ENCODE measurements at places on chromosomes 3 and 15. TPM values are rescaled to one million over a fixed set of nuclear protein-coding genes. Genes with fewer than 3 reads are reported as not detected.

DNA sequence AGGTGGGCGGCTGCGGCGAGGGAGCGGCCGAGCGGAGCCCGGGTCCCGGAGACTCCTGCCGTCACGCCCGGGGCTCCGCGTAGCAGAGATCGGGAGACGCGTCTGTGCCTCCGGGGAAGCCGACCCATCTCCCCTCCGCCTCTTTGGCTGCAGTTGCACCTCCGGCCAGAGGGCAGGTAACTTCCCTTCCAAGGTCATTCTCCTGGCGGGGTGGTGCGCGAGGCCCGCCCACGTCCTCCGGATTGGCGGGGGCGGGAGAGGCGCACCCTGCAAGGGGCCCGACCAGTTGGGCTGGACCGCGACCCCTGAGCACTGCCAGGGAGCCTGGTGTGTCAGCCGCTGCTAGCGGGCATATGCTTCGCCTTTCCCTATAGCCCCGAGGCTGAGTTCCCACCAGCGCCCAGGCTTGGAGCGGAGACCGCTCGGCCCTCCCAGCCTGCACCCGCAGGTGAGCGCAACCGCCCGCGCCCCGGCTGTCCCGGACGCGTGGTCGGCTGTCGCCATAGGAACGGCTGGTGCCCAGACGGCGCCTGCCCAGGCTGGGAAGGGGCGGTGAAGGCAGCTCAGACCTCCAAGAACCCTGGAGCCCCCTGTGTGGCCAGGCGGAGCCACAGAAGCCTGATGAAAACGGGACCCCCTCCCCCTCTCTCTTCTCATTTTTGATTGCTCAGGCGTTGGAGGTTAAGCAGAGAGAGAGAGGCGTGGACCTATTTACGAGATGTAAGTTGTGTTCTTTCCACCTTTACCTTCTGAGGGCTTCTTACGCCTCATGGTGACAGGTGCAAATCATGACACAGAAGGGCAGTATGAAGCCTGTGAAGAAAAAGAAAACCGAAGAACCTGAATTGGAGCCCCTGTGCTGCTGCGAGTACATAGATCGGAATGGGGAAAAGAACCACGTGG is 453 bp downstream of the ZDHHC23 start:
- no peak for DNase-seq

DNA sequence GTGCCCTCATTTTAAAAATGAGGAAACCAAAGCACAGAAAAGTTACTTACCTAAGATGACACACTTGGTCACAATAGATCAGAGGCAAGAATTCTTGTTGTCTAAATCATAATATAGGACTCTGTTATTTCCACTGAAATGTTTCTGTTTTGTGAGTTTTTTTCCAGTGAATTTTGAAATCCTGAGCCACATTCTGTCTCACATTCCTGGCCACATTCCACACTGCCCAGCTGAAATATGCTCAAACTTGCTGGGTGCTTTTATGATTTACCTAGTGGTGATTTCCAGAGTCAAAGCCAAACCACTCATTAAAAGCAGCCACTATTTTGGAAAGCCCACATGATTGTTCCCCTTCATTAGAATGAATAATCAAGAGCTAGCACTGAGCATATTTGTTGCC is 82.3 kb upstream of the NPHP3 start:
- DNase-seq: no peak

DNA sequence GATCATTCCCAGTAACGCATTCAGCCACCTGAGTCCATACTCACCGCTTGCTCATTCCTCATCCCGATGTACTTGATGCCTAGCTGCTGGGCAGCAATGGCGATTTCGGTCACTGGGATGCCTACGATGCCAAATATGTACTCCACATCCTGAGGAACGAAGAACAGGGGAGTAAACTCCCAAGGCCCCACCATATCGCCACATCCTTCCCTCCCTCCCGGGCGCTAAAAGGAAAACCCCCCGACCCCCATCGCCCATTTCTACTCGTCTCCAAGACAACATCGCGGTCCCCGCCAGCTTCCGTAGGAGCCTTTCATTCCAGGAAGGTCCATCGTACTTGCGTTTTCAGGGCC is 347 bp downstream of the HACL1 start:
- no peak for DNase-seq

DNA sequence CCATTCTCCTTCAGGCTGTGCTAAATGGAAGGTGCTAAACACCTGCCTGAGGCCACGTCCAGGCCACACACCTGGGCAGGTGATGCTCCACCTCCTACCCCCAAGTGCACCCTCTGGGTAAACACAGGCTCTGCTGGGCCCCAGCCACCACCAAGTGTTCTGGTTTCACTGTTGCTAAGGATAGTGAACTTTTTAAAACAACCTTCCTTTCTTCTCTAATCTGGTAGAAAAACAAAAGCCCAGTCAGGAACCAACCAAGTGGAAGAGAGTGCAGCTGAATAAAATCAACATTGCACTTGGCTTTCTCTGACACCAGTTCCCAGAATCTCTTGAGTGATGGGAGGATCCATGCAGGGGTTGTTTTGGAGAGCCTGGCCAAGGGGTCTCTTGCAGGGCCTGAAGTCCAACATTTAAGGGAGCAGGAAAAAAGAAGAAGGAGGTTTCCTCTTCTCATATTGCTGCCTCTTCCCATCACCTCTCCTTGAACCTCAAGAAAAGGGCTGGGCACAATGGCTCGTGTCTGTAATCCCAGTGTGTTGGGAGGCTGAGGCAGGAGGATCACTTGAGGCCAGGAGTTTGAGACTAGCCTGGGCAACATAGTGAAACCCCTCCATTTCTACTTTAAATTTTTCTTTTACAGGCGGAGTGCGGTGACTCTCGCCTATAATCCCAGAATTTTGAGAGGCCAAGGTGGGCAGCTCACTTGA is 26.2 kb upstream of the ATP13A3 start:
- DNase-seq: no peak

DNA sequence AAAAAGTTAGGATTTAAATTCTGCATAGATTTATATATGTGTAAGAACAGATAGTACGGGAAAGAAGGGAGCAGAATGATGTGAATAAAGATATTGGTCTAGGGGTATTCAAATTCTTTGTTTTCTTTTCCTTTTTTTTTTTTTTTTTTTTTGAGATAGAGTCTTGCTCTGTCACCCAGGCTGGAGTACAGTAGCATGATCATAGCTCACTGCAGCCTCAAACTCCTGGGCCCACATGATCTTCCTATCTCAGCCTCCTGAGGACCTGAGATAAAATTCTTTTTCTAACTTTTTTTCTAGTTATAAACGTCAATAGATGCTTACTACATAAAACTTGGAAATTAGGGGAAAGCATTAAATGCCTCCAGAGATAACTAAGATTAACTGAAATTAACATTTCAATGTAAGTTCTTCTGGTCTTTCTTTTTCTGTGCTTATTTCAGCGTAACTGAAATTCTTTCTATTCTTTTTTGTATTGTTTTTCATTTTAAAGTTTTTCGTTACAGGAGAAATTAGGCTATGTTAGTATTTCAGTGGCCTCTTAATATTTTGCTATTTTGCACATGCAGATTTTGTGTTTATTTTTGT is 29.2 kb downstream of the UBE2Q2 start:
- no peak for DNase-seq

DNA sequence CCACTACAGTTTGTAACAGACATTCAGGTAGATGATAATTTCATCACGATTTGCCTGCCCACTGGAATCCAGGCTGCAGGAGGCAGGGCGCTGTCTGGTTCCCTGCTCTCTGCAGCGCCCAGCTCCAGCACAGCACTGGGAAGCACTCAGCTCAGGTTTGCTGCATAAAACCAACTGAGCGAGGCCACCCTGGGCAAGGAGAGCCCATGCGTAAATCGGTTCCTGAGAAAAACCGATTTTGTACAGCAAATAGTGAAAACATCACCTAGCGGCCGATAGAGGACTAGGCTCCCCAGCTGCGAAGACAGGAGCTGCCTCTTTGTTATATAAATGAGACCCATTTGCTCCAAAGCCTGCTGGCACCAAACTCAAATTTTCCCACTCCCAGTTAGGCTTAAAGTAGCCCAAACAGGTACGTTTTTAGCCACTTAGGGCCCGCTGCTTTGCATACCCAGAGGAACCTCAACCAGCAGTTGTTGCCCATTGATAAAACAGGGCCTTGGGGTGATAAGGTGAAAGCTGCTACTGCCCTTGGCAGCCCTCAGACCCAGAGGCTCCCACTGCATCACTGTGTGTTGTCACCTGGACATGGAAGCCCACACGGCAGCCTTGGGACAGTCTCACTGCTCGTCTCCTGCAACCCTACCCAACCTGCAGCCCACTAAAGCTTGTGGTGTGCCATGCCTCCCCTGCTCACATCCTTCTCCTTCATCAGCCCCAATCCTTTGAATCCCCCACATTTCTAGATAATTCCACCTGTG is 47.5 kb downstream of the ALDH1L1 start:
- peak; percentile 40 for DNase-seq

DNA sequence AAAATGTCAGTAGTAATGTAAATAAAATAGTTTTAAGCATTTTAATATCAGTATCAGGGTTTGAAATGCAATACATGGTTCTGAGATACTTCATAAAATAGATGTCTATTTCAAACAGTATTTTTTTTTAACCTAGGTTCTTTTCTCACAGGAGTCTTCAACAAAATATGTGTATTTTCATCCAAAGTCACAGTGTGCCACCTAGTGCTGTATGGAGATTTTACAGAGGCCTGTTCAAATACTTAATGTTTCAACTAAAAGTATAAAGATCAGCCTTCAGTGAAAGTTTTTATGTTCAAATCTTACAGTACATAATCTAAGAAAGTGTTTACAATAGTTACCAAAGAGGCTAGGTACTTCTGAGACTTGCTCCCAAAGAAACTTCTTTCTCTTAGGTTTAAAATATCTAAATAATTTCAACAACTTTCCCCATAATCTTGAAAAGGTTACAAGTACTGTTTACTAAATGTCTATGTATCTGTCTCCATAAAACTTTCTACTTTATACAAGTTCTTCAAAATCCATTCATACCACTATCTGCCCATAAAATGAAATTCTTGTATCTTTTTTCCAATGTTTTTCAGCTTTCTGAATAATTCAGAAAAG is 38.3 kb downstream of the SCAPER start:
- DNase-seq: no peak

DNA sequence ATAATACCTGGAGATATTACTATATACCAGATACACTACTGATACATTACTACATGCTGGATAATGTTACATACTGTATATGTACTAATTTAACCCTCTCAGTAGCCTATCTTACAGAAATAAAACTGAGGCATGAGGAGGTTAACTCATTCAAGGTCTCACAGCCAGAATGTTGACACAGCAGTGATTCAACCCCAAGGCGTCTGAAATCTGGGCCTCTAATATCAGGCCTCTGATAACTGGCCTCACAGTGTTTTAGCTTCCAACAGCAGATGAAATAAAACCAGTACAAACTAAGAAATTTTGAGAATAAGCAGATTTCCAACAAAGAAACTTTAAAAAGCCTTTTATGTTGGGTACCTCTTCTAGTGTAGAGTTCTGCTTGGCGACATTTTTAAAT is 23.4 kb downstream of the DZIP1L start:
- DNase-seq: no peak

- no peak for DNase-seq
These were observed 14.3 kb upstream of the DENND4A start for GRCh38 chr15:65806397-65806796.

DNA sequence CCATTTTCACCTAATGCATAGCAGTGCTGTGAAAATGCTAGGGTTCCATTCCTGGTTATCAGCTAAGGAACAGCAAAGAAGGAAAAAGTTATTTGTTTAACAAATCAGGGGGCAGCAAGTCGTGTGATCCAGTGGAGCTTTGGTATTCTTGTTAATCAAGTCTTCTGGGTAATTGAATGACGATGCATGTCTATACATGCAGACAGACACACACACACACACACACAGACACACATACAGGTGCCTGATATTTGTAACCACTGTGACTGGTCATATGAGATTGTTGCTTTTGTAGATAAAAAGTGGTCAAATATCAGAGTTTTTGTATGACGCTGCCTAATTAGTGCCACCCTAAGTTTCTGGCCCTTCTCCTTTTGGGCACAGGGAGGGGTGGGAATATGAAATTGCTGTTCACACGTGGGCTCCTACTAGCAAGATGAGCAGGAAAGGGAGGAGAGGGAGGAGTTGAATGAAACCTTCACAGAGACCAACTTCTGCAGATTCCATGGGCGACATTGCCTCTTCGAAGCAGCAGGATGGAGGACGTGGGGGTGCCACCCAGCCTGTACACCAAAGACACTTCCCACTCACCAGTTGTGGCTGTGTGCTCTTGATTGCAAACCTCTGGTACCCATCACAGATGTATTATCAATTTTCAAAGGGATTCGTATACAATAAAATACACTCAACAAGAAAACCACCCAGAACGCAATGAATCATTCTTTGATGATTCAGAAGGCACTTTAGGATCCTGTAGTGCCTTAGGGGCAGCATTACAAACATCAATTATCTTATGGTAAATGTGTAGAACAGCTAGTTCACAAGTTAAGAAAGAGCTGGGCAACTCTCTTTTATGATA is 281.9 kb upstream of the ICE2 start:
- DNase-seq: no peak

GRCh38 chr3:4508048-4508981 is 15.2 kb downstream of the ITPR1 start:
- no peak for DNase-seq

GRCh38 chr15:81117136-81117535 is 16.9 kb upstream of the CFAP161 start:
- no peak for DNase-seq

DNA sequence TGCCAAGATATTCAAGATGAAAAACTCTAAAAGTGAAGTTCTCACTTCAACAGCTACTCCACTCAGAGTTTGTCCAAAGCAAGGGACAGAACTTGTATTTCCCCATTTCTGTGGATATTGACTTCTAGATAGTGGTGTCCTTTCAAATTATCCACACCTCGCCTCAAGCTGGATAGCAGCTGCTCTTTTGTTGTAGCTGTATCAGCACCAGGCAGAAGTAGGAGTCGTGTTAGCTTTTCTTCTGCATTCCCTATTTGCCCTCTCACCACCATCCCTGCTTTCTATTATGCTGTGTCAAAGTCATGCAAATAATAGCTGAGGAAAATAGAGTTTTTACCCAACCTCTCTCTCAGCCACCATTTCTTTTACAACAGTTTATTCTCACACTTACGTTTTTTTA is 303.8 kb downstream of the EPHA3 start:
- no peak for DNase-seq

GRCh38 chr15:85899927-85900326 is 105.2 kb upstream of the KLHL25 start:
- DNase-seq: no peak

The RYR3 gene
- total RNA-seq: 2.9 TPM

The MEX3B gene
- total RNA-seq: 46.1 TPM

The SLC28A1 gene
- total RNA-seq: 0.31 TPM

The SPINK8 gene
- total RNA-seq: not detected

The IL5RA gene
- 0.14 TPM for total RNA-seq

The ARGFX gene
- not detected for total RNA-seq

The PHLDB2 gene
- 43.5 TPM for total RNA-seq

The IGSF11 gene
- total RNA-seq: 2.3 TPM

Measured in type B pancreatic cell (in vitro differentiated cells).